ENCODE measurements at places on chromosomes 5 and 9.

GRCh38 chr9:81537964-81538363, 151.4 kb downstream of the TLE1 start:
- DNase-seq: peak; percentile 46

- no peak for DNase-seq
Measured at GRCh38 chr9:111113712-111114111, 75.4 kb upstream of the LPAR1 start.

DNA sequence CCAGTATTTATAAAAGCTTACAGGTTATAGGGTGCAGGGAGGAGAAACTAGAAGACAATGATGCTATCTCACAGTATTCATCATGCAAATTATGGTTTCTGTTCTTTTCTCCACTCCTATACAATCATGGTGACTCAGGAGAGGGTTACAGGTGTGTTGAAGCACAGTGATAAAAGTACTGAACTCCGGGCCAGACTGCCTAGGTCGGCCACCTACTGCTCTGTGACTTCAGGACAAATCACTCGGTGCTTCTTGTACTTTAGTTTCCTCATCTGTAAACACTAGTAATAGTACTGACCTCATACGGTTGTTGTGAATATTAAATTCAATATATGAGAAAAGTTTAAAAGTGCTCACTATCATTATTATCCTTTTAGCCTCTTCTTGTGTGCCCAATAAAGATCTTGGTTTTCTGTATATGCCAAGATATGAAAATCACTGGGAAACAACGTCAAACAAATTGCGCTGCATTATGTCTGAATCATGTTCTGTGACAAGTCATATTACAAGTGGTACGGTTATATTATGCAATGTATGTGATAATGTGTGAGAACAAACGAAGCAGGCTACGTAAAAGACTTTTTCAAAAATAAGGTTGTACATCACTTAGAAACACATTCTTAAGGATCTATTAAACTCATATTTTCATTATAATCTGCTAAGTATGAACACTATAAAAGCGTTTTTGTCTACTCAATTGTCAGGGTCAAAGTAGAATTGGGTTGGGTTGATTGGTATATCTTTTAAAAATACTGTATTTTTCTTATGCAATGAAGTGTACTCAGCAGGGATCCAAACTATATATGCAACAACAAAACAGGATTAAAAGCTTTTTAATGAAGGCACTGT, 153.3 kb downstream of the EFNA5 start:
- no peak for DNase-seq

GRCh38 chr9:72474676-72475075, 46.7 kb upstream of the TMC1 start:
- DNase-seq: no peak

DNA sequence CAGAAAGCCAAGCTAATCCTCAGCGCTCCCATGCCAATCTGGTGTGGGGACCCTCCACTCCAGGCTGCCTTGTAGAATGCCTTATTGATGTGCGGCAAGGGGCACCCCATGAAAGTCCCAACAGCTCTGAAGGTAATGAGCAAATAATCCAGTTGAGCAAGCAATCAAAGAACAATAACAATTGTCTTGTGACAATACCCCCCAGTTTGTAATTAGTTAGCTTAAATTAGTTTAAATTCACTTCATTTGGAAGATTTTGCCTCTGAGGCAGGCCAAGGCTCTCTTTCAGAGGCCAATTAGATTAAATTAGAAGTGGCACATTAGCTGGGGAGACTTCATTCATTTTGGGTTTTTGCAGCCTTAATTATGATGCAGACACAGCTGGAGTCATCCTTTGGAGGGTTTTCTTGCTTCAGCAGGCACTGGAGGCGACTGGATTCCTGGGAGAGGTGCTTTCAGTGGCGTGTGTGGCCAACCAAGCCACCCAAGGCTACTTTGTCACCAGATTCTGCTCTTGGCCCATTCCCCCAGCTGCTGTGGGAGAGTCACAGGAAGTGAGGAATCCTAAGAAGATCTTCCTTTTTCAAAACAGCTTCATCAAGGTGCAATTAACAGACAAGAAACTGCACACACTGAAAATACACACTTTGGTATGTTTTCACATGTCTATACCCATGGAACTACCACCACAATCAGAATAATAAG, 17.9 kb upstream of the FBP1 start:
- DNase-seq: peak; percentile 39

DNA sequence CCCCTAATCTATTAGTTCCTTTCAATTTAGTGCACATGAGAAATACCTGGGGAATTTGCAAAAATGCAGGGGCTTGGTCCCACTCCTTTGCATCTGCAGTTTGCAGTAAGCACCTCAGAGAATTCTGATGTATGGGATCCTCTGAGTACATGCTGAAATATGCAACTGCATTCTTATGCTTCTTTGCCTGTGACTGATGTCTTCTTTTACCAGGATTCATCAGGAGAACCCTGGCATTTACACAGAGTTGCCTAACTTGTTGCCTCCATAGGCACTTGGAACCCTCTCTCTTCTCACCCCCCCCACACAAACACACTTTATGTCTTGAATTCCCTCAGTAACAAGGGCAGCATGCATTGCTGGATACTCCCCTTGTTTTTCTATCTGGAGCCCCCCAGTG, 173.1 kb downstream of the KDM4C start:
- DNase-seq: no peak

GRCh38 chr5:95861221-95861863, 38.8 kb upstream of the GLRX start:
- peak; percentile 67 for DNase-seq

GRCh38 chr9:17862101-17862500, 283.2 kb downstream of the SH3GL2 start:
- DNase-seq: no peak

- DNase-seq: no peak
Measured at GRCh38 chr9:87581513-87581912, 83.8 kb downstream of the DAPK1 start.

- DNase-seq: no peak
Measured at GRCh38 chr5:58972301-58972700, 389.4 kb downstream of the RAB3C start.

- no peak for DNase-seq
Measured at GRCh38 chr5:147396070-147396823, 113.6 kb downstream of the DPYSL3 start.

- DNase-seq: no peak
Measured at GRCh38 chr5:43037636-43038495, 2.3 kb downstream of the ANXA2R start.

Data from NCI-H69 (cell line).